ENCODE measurements at places on chromosomes 7 and 10.

DNA sequence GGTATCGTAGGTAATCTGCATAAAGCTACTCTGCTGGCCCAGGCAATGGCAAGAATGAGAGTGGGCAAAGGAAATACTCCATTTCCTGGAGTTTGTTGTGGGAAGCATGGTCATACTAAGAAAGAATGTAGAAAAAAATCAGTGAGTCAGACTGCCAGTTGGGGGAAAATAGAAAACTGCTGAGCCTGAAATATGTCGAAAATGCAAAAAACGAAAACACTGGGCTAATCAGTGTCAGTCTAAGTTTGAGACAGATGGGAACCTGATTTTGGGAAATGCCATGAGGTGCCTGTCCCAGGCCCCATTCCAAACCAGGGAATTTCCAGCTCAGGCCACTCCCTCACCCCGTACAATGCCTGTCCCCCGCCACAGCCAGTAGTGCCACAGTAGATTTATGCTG is 150.0 kb downstream of the ZNF33B start:
- peak; percentile 77 for DNase-seq

GRCh38 chr7:103113164-103113563 is 35.7 kb downstream of the NAPEPLD start:
- peak; percentile 74 for DNase-seq

- DNase-seq, result no peak
These were observed 730.0 kb upstream of the SORCS1 start for GRCh38 chr10:107894516-107894915.

DNA sequence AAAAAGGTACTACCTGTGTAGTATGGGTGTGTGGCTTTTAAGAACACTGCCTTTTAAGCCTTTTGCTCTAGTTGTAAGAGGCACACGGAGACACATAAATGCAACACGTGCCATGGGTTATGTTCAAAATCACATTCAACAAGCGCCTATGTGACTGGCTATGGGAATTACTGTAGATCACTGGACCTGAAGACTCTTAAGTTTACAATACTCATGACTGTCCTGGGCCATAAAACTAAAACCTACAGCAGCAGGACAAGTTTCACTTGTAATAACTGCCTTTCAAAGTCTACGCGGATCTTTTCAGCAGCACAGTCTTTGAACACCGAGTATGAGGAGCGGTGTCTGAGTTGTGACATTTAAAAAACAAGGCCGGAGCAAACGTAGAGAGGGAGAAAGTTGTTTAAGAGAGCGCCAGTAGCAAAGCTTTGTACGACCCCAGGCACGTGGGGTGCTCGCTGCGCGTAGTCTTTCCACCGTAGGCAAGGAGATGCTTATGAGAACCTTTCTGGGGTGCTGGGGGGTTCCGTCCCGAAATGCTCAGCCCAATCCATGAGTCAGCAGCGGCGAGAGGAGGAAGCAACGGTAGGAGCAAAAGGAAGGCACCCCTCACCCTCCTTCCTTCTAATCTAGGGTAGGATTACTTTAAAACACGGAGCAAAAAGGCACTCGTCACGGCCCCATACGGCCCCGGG is 662 bp downstream of the DNAJC2 start:
- DNase-seq, result no peak

DNA sequence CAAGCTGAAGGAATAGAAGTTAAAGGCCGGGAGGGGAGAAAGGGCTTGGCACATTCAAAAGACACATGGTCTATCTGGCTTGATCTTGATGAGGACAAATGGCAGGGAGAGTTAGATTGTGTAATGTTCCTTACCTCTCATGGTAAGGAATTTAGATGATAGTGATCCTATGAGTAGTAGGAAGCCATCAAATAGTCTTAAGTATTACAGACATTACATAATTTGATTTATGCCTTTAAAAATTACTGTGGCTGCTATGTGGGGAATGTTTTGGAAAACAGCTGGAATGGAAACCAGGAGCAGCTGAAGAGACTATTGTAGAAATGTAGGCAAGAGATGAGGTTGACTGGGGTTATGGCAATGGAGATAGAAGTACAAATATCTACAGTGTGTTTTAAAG is 351.3 kb upstream of the BMPER start:
- DNase-seq, result no peak

- no peak for DNase-seq
These were observed 26.1 kb downstream of the LCOR start for GRCh38 chr10:96858038-96858705.

DNA sequence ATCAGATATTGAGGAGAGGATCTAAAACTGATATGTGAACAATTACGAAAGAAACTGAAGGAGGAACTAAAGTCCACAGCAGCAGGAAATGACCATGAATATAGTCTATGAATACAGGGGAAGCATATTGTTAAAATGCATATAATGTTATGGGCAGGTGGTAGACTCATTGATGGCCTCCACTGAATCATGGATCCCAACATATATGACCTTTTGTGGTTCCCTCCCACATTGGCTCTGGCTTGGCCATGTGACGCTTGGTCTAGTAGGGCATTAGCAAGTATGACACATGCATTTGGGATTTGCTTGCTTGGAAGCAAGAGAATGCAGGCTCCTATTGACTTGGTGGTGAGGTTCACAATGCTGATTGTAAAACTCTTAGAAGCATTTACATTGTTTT is 55.2 kb upstream of the RAB18 start:
- peak; percentile 68 for DNase-seq

GRCh38 chr7:104130726-104131125 is 77.1 kb downstream of the ORC5 start:
- no peak for DNase-seq

Measured in HS-5 (cell line).